ENCODE measurements at places on chromosomes 4 and X. TPM values are rescaled to one million over a fixed set of nuclear protein-coding genes. Genes with fewer than 3 reads are reported as not detected.

USP27X gene
- total RNA-seq = 5.0 TPM

SLC26A1 gene
- 0.10 TPM for total RNA-seq

PDE5A gene
- 20.2 TPM for total RNA-seq

FIP1L1 gene
- 43.3 TPM for total RNA-seq

MAOA gene
- 5.2 TPM for total RNA-seq

GLRA2 gene
- total RNA-seq = not detected

STK32B gene
- total RNA-seq = 1.5 TPM

BCOR gene
- total RNA-seq = 60.8 TPM

BOD1L1 gene
- 31.6 TPM for total RNA-seq

BMX gene
- not detected for total RNA-seq

PLK4 gene
- total RNA-seq = 37.3 TPM
